ENCODE measurements at places on chromosomes 4 and X.

DNA sequence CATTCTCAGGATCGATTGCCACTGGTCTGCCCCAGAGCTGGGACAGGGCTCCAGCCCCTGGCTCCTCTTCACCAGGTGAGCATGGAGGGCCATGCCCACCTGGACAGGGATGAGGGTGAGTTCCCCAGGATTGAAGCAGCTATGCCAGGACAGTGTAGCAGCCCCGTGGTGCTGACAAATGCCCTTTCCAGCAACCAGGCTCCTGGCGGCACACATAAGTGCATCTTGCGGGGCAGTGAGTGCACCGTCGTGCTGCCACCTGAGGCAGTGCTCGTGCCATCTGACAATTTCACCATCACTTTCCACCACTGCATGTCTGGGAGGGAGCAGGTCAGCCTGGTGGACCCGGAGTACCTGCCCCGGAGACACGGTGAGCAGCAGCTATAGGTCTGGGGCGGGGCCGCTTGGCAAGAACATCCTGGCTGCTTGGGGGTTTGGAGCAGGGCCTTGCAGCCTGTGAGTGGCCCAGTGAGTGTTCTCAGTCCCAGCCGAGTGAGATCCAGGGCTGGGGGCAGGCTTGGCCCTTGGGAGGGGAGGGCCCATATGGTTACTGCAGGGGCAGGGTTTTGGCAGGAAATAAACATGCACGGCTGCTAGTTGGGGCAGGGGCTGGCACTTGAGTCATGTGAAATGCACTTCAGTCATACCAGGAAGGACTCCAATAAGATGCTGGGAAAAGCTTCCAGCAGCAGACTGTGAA lies 6.1 kb downstream of the IL9R start:
- no peak for DNase-seq

DNA sequence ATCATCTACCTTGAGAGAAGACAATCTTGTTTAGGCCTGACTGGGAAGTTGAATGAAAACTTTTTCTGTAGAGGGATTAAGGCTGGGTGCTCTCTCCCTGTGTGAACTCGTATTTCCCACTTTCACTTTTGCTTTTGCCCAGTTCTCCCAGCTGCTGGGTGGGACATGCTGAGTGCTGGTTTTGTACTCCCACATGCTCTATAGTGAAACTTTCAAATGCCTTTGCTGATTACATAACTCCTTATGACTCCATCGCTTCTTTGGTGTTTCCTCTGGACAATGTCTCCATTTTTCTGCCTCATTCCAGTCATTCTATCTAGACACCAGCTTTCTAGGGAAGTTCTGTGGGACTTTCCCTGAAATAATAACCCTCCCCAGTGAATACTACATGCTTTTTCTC lies 100.5 kb downstream of the CLNK start:
- no peak for DNase-seq

DNA sequence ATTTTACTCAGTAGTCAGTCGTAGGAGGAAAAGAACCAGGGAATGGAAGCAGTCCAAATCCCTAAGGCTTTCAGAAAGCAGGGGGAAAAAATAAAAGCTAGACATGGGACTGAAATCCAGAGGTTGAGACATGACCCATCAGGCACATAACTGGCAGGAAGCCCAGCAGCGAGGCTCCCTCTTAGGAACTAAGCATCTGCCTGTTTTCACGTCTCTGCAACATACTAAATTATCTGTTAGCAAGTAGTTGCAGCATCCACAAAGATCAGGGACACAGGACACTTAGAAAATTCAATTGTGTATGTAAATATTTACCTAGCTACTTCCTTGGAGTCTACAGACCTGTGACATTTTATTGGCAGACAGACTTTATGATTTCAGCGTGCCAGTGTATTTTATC lies 118.0 kb upstream of the EDNRA start:
- DNase-seq, result no peak

DNA sequence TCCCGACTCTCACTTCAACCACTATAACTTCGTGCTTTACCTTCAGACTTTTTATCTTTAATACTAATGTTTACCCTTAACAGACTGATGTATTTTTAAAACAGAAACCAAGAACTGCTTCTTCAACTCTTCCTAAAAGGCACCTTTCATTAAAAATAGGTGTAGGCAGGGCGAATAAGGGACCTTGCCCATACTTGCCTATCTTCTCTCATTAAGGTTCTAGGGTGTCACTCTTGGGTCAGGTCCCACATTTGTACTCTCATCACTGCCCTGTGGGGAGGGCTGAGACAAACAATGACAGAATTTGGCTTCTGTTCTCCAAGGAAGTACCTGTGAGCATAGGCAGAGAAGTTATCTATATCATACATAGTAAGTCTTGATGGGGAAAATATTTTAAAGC lies 69.7 kb downstream of the ANKRD50 start:
- DNase-seq, result no peak

DNA sequence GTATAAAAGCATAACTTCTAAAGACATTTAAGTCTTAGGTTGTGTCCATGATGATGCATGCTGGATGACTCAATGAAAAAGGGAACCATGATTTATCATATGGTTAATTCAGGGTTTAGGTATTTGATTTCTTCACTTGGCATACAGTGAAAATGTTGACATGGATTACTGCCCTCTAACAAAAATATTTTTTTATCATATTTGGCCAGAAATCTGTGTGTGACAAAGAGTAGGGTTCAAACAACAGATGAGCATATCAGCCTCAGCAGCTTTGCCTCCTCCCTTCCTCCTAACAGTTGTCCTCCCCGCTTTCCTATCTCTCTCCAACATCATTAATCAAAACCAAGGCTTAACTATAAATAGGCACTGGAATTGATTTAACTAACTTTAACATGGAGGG lies 46.3 kb downstream of the ARHGAP6 start:
- DNase-seq, result no peak

- peak; percentile 89 for DNase-seq
These were observed 69.9 kb upstream of the FBXW7 start for GRCh38 chr4:152605641-152606335.

DNA sequence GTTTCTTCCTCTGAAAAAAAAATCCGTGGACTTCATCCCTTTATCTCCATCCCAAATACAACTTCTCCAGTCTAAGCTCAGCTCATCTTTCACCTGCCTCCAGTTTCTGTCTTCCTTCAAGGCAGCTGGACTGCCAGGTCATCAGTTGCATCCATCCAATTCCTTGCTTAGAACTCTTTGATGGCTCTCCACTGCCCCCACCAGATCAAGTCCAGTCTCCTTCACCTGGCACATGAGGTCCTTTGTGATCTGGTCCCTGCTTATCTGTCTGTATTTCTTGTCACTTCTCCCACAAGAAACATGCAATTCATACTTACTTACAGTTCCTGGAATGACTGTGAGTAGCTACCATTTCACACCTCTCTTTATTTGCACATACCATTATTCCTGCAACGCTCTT lies 33.8 kb downstream of the OTUD6A start:
- DNase-seq, result peak; percentile 61

GRCh38 chrX:56066016-56066415 lies 166.1 kb upstream of the KLF8 start:
- DNase-seq, result no peak

- DNase-seq, result no peak
These were observed 24.4 kb upstream of the LHFPL1 start for GRCh38 chrX:112704187-112704586.

DNA sequence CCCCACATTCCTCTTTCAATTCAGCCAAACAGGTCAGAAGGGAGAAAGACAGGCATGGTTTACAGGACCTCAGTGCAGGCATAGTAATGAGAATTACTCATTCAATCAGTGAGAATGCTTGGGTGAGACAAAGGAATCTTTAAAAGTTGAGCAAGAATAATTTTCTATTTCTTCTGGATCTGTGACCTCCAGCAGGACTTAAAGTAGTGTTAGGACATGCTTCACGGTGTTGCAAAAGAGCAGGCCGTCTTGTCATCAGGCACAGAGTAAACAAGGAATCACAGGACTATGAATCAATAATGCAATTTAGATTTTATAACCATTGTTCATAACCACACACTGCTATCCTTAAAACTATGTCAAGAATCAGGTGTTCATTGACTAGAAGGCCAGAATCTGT lies 130.6 kb upstream of the GLRA2 start:
- DNase-seq, result no peak

GRCh38 chr4:6900956-6901355 lies 8.7 kb upstream of the TBC1D14 start:
- no peak for DNase-seq

DNA sequence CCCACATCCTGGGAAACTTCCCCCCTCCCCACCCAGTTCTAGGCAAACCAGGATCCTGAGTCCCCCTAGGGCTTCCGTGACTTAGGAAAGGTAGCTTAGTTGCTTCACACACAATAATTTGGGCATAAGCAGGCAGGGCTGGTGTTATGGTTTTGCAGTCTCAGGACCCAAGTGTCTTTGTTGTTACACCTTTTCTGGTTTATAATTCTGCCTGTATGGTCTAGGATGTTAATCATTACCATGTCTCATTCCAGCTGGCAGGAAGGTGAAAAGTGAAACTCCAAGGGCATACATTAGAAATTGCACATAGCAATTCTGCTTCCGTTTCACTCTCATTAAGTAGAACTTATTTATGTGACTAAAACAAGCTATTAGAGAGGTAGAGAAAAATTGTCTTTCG lies 16.8 kb downstream of the UGT8 start:
- DNase-seq, result no peak

- DNase-seq, result no peak
These were observed 14.8 kb downstream of the IL13RA1 start for GRCh38 chrX:118742176-118742575.

GRCh38 chr4:122671919-122672490 lies 51.1 kb upstream of the IL21 start:
- no peak for DNase-seq

DNA sequence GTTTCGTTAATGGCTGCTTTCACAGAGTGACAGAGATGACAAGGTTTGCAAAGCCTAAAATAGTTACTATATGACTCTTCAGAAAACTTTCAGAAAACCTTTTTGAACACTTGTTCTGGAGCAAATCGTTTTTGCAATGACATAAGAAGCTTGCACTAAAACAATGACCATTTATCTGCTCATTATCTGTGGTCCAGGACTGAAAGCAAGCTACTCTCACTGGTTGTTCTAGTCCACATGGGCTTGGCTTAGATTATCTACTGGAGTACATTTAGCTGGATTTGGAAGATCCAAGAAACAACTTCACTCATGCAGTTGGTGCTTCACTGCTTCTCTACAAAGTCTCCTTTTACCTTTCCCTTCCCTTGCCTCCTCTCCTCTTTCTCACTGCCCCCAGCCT lies 1836.4 kb upstream of the AGA start:
- DNase-seq, result no peak

DNA sequence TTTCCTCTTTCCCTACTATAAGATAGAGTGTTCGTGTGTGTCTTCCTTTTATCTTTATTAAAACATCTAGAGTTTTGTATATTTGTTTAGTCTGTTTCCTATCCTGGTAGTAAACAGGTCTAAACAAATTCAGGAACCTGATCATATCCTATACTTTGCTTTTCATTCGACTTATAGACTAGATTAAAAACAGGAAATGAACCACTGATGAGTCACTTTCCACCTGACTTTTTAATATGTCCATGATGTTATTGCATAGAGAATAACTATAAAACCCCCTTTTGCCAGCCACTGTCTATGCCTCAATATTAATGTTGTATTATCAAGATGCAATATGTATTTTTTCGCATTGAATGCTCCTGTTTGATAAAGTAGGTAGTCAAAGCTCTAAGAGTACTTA lies 1794.0 kb downstream of the STIM2 start:
- no peak for DNase-seq

- DNase-seq, result no peak
These were observed 24.9 kb upstream of the HUWE1 start for GRCh38 chrX:53711436-53711835.

DNA sequence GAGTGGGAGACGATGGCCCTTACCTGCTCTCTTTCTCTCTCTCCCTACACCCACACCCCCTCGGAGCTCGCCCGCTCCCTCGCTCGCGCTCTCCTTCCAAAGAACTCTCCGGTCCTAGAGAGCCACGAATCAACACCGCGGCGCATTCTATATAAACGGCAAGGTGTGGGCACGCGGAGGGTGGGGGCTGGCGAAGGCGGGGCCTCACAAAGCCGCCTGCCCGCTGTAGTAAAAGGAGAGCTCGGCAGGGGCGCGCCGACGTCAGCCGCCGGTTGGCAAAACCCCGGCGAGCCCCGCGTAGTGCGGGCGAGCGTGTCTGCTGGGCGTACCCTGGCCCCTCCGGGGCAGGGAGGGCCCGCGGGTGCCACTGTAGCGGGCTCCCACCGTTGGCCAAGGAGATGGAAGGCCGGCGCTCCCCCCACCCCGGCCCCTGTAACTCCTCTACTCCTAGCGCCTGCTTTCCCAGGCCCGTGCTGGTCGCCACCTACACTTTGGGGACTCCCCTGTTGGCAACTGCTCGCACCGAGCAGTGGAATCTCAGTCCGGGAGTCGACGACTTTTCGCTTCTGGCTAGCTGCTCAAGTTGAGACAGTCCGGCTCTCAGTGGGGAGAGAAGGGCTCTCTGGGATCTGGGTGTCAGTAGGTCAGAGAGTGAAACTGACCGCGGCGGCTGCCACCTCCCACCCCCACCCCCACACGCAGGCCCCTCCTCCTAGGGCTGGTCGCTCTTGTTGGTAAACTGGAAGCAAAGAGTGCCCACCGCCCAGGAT lies 325.5 kb upstream of the F9 start:
- DNase-seq, result no peak

DNA sequence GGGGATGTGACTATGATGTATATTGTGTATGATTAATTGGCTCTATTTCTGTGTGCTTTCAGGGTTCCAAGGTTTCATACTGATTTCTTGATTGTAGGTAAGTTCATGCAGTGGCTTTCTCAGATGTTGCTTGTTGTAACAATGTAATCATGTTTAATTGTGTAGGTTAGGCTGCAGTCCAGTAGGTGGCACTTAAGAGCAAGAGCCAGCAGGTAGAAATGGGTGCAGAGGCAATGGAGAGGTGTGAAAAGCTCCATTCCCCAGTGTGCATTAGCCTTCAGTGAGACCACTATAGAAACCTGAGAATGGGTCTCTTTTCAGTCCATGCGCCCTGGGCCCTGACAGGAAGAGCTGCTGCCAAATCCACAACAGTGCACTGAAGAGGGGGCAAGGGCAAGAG lies 28.2 kb downstream of the DCAF12L2 start:
- no peak for DNase-seq

DNA sequence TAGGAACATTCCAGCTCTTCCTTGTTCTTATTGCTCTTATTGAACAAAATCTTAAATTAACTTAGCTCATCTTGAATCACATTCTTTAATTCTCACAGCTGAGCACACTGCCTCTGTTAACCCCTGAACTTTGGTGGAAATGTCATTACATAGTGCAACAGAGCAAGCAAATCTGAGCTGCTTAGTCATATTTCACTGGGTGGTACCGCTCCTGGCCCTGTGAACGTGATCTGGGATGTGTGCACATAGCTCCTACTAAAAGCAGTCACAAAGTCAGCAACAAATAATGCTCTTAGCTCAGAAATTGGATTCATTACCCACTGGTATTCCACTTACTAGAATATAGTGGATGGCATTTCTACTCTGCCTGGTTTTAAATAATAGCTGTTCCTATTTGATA lies 27.9 kb downstream of the ARHGEF6 start:
- no peak for DNase-seq

GRCh38 chr4:106079616-106080015 lies 184.3 kb downstream of the NPNT start:
- no peak for DNase-seq

GRCh38 chr4:169420291-169420690 lies 149.5 kb upstream of the SH3RF1 start:
- no peak for DNase-seq

GRCh38 chr4:140049024-140049848 lies 104.7 kb downstream of the MAML3 start:
- DNase-seq, result peak; percentile 95

GRCh38 chr4:87540146-87541058 lies 11.2 kb upstream of the SPARCL1 start:
- no peak for DNase-seq
